ENCODE measurements at places on chromosomes 6 and 20.

- DNase-seq = no peak
Observed at GRCh38 chr20:21182832-21183563, 57.1 kb downstream of the KIZ start.

DNA sequence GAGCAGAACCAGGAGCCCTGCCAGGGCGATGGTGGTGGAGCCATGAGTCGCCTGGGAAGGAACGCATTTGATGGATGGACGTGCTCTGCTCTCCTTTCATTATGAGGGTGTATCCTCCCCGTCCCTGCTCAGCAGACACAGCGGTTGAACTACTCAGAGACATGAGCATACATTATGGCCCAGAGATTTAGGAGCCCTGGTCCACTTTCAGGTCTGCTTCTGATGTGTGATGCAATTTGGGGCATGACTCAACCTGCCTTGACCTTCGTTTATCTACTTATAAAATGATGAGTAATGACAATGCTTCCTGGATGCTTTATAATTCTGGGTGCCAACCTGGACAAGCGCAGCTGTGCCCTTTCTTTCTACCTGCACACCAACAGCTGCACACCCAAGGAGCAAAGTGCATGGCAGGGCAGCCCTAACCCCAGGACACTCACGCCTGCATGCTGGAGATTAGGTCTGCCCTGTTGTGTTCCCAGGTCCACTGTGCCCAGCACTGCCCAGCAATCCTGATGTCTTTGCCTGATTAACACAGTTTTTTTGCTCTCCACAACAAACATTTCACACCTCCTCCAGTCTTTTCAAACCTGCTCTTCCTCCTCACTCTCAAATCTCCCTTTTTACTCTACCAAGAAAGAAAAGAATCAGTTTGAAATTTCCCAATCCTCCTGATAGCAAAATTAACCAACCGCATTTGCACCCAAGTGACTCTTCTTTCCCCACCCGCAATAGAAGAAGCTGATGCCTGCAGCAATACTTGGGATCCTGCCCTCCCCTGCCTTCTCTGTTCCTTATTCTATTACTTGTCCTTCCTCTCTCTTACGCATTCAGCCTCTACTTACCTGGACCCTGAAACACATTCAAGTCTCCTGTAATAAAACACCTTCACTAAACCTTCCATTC, 81.2 kb downstream of the EZR start:
- DNase-seq = no peak

DNA sequence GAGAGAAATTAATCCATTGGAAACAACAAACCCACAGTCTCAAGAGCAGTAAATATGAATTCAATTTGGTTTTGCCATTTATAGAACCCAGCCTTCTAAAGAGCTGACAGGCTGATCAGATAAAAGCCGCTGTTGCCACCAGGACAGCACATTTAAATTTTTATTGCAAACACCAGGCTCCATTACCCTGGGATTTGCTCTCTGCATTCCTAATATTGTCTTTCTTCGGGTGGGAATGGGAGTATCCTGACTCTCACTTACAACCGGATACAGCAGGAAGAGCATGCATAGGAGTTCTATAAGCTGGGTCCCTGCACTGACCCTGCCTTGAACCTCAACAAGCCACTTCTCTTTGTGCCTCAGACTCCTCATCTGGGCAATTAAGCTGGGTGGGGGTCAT, 142.9 kb downstream of the LRFN2 start:
- no peak for DNase-seq

DNA sequence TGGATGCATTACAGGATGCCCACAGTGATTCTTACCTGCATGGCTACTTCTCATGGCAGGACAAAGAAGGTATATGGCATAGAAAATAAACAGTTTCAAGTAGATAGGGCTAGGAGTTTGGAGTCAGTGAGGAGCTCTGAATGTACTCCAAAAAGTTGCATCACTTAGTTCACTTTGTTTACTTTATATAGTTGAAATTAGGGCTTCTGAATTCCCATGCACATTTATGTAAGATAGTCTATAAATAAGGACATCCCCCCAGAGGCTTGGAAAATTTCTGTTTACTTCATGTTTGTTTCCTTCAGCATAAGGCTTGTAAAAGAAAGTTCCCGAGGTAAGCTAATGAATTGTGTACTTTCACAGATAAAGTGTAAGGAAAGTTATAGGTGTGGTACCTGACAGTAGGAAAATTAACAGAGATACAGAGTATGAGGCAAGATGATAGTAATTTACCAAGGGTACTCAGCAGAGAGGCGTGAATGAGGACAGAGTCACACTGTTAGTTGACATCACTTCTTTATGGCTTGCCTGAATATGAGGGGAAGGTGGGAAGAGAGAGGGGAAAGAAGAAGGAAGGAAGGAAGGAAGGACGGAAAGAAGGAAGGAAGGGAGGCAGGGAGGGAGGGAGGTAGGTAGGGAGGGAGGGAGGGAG, 51.1 kb downstream of the ADTRP start:
- DNase-seq = no peak

DNA sequence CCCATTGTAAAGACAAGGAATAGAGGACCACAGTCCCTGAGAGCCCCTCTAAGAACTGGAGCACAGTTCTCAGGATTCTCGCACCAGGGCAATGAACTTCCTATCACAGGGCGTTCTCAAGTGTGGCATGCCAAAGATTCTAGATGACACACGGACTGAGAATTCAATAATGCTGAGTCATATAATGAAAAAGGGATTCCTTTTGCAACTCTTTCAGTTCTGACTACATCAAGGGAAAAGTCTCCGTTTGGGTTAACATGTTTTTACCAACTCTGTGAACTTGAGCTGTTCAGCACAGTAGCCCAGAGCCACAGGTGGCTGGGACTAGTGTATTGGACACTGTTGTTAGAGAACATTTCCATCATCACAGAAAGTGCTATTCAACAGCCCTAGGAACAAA, 3.4 kb downstream of the MED20 start:
- no peak for DNase-seq

- no peak for DNase-seq
Observed at GRCh38 chr6:28981431-28981832, 23.7 kb downstream of the ZNF311 start.

- DNase-seq = no peak
Observed at GRCh38 chr6:41358503-41358902, 23.1 kb downstream of the NCR2 start.

GRCh38 chr6:1552296-1552761, 57.4 kb upstream of the FOXC1 start:
- no peak for DNase-seq

DNA sequence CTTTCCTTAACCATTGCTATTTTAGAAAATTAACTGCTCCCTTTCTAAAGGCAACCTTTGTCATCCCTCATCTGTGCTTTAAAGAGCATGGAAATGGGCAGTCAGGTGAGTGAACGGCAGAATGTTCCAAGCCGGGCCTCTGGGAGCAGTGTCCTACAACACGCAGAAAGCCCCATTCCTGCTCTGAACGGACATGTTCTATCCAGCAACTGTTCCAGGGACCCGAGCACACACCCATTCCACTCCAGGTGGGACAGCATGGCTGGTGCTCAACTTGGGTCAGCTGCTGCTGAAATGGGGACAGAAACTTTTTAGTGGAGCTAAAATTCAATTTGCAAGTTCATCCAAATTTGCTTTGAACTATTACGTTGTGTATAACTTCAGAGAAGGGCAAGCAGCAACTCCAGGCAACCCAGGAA, 26.7 kb downstream of the DIDO1 start:
- DNase-seq = no peak

DNA sequence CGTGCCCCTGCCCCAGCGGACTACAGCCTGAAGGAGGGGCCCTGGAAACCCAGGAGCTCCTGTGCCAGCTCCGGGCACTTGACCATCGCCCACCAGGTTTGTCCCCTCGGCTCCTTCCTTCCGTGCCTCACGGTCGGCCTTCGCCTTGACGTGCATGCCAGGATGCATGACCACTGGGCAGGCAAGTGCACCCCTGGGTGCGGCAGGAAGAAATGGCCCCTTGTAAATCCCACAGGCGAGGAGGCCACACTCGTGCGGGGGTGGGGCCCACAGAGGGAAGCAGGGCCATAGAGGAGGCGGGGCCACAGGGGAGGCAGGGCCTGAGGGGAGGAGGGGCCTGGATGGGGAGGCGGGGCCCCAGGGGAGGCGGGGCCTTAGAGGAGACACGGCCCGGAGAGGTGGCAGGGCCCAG, 81.7 kb downstream of the YTHDF1 start:
- DNase-seq = no peak

- DNase-seq = no peak
Observed at GRCh38 chr6:5497896-5498578, 236.7 kb downstream of the FARS2 start.

- DNase-seq = no peak
Observed at GRCh38 chr6:111761783-111762312, 111.4 kb downstream of the FYN start.

Measured in hypothalamus (tissue), 51 donors.